Fibroblast of skin of right quadriceps (primary cell): ENCODE measurements at places on chromosomes 6 and 20.

DNA sequence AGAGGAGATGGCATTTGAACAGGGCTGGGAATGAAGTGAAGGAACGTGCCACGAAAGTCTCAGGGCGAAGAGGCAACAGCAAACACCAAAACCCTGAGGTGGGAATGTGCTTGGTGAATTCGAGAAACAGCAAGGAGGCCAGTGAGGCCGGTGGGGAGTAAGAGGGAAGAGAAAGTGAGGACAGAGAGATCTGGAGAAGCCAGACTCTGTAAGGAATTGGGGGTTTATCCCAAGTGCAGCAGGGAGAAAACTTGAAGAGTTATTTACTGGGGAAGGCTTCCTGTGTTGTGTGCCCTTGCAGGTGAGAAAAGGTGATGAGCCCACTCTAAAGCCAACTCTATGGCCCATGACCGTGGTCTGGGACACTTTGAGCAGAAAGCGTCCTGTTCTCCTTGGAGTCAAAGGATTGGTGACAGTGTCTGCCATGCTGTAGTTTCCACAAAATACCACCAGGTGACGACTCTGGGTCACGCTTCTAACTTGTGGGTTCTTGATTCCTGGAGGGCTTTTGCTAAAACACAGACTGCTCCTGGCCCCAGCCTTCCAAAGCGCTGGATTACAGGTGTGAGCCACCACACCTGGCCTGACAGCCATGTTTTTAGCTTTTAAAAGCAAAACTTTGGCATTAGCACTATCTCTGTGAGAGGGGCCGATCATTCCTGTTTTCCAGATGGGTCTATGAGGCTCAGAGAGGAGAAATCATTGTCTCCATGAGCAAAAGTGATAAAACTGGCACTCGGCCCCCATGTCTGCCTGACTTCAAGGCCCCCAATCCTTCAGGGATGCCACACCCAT is 18.0 kb upstream of the CSNK2A1 start:
- peak; percentile 55 for DNase-seq

DNA sequence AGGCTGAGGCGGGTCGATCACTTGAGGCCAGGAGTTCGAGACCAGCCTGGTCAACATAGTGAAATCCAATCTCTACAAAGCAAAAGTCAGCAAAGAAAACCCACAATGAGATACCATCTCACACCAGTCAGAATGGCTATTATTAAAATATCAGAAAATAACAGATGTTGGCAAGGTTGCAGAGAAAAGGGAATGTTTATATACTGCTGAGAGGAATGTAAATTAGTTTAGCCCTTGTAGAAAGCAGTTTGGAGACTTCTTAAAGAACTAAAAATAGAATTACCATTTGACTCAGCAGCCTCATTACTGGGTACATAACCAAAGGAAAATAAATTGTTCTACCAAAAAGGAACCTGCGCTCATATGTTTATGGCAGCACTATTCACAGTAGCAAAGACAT is 16.7 kb upstream of the GCM1 start:
- DNase-seq, result peak; percentile 54

DNA sequence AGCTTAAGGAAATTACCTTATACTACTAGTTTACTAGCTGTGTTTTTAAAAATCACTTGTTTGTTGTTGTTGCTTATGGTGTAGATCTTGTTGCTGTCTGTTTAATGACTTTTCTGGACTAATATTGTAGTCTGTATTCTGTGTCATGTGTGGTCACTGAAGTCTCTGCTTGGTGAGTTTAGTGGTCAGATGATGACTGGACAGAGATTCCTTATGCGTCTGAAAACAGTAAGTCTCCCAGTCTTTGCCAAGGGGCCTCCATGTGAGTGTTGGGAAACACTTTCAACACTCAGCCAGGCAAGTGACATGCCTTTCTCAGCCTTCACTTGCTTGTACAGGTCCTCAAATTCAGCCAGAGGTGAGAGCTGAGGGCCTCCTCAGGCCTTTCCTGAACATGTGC is 256.9 kb upstream of the RNF24 start:
- no peak for DNase-seq

DNA sequence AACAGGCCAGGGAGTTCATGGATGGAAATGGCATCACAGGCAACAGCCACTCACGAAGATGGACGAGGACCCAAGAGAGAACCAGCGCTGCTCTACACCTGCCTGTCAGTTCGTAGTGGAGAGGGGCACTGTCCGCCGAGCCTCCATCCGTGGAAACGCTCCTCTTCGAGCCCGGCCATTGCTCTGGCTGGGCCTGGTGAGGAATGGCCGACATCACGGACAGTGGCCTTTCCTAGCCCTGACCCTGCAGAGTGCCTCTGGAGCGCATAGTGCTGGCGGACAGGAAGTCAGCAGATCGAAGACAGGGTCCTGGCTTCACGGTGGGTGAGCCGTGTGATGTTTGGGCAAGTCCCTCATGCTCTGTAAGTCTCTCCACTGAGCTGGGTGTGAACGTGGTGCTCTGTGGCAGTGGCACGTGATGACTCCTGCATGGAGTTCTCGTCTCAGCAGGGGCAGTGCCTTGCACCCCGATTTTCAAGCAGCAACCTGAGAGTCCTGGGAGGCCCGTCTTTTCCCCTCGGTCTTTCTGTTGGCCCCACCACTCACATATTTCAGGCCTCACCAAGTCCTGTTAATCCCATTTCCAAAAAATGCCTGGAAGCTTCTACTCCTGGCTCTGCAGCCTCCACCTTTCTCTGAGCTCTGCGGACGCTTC is 214.4 kb downstream of the ERMARD start:
- no peak for DNase-seq

GRCh38 chr6:100618351-100618671 is 153.6 kb upstream of the SIM1 start:
- DNase-seq, result no peak

- DNase-seq, result no peak
Measured at GRCh38 chr20:41261260-41261659, 56.3 kb downstream of the ZHX3 start.

DNA sequence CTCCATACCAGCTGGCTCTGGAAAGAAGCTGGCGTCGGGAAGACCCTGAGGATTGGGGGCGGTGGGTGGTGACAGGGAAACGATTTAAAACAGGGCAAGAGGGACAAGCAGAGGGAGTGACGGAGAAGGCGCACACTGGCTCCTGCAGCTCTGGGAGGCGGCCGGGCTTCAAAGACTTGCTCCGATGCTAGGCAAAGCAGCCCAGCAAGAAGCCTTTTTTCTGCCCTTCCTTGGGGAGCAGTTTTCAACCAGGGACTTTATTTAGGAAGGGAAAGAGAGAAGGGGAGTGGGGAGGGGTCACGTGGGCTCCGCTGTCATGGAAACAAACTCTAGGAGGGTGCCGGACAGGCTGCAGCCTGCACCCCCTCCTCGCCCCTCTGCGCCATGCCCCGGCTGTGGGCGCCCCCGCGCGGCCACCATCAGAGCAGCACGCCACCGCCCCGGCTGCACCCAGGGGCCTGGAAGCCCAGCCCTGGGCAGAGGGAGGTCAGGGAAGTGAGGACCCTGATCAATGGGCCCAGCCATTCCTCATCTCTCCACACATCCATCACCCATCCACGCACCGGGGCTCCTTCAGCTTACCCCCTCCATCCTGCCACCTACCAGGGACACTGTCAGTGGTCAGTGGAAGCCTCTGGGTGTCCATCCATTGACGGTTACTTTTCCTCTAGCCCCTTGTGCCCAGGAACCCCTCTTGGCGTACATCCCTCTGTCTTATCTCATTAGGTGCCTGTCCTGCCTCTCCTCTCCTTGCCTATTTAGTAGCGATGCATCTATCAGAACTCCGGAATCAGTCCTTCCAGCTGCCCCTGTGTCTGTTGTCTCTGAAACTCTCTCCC is 66.6 kb upstream of the CCDC167 start:
- peak; percentile 39 for DNase-seq

DNA sequence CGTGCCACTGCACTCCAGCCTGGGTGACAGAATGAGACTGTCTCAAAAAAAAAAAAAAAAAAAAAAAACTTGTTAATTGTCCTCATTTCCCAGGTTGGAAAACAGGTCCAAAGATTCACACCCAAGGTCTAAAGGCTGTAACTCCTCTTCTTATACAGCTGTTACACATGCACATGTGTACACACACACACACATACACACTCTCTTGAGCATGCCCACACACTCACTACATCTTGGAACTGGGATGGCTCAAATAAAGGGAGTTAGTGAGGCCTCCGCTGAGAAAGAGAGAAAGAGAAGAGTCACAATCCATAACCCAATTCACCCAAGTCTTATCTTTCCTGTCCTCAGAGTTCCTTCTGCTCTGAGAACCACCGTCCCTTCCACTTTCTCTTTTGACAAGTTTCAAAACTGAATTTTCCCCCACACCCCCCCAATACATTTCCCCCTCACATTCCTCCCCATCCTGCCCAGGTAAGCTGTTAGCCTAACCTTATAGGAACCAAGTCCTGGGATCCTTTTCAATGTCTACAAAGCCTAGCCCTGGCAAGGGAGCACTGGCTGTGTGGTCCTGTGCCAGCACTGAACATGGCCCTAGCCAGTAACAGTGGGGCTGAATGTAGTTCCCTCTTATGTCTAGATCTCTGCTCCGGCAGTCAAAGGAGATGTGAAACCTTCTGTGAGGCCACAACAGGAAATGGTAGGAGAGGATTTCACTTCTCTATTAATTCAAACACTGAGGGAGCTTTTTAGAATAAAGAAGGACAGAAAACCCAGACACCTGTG is 3.2 kb upstream of the HLA-DMB start:
- no peak for DNase-seq

- no peak for DNase-seq
Measured at GRCh38 chr20:32356622-32357374, 1.3 kb upstream of the ASXL1 start.

DNA sequence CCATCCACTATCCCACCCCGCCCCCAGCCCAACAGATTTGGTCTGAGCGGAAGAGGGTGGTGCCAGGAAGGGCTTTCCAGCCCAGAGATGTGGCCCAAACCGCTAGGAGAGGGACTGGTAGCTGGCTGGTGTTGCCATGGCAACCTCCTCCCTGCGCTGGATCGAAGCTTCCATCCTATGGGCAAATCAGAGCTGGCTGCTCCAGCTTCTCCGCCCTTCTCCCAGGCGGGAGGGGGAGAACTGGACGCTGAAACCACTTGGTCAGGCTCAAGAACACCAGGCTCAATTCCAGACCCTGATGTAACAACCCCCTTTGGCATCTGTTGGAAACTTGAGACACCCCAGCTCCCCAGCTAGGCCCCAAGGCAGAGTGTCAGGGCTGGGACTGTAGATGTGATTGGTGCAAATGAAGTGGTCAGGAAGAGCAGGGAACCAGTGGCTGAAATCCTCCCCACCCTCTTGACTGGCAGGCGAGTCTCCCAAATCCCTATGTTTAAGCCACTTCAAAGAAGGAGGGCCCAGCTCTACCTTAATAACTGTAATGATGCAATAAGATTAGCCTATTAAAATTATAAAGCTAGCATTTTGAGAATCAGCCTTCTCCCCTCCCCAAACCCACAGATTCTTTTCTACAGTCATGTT is 4.2 kb downstream of the RIMS4 start:
- peak; percentile 39 for DNase-seq

DNA sequence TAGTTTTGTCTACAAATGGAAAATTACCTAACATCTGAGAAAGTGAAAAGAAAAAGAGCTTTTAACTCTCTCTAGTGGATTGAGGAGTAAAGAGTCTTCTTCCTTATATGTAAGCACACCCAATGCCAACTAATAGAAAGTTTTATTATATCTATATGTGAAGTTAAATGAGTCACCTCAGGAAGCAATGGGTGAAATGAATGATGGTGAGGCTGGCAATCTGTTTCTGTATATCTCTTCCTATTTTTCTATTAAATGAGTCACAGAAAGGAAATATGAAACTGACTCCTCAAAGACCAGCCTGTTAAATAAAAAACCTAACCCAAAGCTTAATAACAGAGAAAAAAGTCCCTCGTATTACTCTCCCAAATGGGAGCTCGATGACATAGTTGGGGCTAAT is 71.3 kb downstream of the OTOR start:
- DNase-seq, result peak; percentile 24

DNA sequence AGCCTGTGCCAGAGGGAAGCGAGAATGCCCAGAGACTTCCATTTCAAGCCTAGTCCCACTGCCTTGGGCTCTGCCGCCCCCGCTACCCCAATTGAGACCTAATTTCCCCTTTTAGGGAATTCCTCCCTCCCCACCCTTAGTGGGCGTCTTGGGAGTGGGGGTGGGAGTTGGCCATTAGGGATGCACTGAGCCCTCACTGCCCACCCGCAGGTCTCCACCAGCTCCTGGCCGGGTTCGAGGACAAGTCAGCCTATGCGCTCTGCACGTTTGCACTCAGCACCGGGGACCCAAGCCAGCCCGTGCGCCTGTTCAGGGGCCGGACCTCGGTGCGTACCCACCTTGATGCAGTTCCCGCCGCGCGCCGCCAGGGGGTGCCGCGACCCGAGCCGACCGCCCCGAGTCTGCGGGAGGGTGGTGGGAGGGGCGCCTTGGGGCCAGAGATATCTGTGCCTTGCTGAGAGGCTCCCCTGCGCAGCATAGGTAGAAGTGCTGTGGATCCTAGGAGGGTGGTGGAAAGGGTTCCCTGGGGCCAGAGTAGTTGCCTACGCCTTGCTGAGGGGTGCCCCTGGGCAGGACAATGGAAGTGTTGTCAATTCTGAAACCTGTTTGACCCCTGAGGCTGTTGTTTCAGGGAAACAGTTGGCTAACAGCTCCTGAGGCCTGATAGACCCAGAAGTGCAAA is 9.2 kb downstream of the ITPA start:
- peak; percentile 34 for DNase-seq

DNA sequence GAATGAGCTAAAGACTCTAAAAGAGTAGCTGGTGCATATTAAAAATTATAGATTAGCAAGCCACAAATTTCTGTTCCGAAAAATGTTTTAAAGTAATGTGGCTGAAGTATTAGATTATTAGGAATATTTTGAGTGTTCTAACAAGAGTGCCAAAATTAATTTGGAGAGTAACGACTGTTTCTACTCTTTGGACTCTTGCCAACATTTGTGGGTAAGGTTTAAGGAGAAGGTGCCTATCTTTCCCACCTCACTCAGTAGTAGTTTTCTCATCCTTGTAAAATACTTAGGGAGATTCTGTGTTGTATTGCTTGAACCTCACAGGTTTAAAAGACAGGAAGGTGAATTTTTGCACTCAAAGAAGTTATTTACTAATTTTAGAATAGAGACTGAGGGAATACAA is 5.0 kb downstream of the HSF2 start:
- DNase-seq, result no peak

- DNase-seq, result no peak
Measured at GRCh38 chr6:164010441-164011103, 596.1 kb downstream of the QKI start.

DNA sequence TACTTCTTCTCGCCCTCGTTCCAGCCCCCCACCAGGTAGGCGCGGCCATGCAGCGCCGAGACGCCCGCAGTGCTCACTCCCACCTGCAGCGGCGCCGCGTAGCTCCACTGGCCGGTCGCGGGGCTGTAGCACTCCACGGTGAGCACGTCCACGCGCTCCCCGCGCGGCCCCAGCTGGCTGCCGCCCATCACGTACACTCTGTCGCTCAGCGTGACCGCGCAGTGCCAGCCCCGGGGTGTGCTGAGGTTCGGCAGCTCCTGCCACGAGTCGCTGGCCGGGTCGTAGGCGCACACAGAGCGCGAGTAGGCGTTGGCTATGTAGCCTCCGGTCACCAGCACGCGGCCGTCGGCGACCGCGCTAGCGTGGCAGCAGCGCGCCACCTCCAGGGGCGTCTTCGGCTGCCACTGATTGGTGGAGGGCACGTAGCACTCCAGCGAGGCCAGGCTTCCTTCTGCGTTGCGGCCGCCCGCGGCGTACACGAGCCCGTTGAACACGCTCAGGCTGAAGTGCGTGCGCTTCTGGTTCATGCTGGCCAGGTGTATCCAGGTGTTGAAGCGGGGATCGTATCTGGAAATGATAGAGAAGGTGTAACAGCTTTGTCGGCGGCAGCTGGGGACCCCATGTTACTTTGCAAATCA is 13.7 kb downstream of the KLHL31 start:
- peak; percentile 57 for DNase-seq
